ENCODE measurements at places on chromosomes 5 and 9.
A peak's percentile ranks its signal among the peaks of the same experiment; 100 is the strongest.

- peak; percentile 45 for DNase-seq
Measured at GRCh38 chr5:96809921-96810320, 2.2 kb upstream of the ERAP1 start.

- DNase-seq, result no peak
Measured at GRCh38 chr5:179209359-179210150, 135.7 kb downstream of the ADAMTS2 start.

DNA sequence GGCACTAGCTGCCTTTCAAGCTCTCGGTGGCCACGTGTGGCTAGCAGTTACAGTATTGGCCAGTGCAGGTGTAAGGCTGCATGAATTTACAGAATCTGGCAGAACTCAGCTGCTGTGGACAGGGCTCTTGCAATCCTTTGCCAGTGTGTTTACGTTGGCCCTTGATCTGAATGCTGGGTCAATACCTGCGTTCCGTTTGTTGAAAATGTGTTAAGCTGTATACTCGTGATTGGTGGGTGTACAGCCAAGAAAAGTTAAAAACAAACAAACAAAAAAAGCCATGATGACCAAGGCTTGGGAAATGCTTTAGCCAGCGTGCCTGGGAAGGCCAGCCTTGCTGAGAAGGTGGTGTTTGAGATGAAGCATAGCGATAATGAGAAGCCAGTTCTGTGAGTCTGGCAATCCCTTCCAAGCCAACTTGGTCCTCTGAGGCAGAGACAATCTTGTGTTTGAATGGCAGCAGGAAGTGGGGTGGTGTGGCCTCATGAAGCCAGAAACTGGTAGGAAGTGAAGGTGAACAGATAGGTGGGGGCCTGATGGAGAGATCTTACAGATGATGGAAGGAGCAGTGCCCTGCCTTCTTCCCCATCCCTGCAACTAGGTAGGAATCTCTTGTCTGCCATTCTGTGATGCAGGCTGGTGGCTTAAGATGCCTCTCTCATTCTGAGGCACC, 820 bp upstream of the CFAP90 start:
- no peak for DNase-seq

DNA sequence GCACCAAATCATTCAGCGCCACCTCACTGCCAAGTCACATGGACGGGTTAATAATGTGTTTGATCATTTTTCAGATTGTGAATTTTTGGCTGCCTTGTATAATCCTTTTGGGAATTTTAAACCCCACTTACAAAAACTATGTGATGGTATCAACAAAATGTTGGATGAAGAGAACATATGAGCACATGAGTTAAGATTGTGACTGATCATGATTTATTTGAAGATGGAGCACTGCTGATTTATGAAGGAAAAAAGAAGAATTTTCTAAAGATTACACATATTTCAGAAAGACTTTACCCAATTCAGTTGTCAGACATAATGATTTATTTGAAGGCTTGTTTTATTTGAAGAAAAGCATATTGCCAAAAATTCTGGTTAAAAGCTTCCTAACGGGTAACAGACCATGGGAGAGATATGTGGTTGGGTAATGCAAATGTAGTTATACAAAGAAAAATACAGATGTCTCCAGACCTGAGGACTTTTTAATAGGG, 37.4 kb downstream of the TNFAIP8 start:
- no peak for DNase-seq

GRCh38 chr5:144203750-144204596, 33.3 kb downstream of the KCTD16 start:
- DNase-seq, result peak; percentile 72

GRCh38 chr5:42514754-42515153, 91.5 kb downstream of the GHR start:
- DNase-seq, result no peak

- no peak for DNase-seq
Measured at GRCh38 chr5:142323480-142324135, 1.2 kb downstream of the SPRY4 start.

DNA sequence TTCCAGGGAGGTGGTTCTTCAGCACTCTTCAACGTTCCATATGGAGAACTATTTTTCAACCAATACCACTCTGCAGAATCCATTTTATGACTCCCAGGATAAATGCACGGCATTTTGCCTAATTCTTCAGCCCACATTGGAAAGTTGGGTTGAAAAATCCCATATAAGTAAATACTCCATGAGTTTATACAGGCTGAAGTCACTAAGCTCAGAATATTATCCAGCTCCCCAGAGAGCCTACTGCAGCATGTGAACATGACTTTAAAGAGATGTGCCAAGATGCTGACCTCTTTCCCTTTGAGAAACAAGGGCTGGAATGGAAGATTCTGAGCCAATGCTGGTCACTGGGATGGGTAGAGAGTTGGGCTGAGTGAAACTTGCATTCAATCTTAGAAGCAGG, 111.9 kb upstream of the SLIT3 start:
- no peak for DNase-seq

- DNase-seq, result no peak
Measured at GRCh38 chr5:168460606-168461005, 25.7 kb upstream of the RARS1 start.

DNA sequence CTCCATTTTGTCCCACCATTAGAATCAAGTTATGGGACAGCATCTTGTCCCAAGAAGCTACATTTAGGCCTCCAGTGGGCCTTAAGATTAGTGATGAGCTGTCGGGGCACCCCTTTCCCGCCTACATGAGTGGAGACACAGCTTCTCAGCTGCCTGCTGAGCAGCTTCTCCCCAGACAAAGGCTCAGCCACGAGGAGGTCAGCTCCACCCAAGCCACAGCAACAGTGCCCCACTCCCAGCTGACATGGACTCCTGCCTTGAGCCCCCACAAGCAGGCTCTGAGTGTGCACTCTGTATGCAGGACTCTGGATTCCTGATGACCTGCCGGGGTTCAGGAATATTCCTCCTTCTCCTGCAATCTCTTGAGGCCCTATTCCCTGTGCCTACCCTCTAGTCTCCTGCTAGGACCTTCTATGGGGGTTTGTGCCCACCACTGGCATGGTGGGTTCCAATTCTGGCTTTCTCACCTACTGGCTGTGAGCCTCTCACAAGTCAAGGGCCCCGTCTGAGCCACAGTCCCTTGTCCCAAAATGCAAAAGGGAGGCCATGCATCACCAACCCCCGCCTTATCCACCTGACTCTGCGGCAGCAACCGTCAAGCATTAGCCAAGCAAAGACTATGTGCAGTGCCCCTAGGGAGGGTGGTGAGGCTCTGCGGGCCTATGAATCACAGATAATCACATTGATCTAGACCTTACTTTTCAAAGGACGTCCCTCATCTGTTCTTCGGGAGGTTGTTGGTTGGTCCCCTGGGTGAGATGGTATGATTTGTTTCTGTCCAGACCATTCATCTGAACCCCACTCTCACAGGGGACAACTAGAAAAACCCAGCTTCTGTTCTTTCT, 269.1 kb downstream of the MED10 start:
- DNase-seq, result no peak

DNA sequence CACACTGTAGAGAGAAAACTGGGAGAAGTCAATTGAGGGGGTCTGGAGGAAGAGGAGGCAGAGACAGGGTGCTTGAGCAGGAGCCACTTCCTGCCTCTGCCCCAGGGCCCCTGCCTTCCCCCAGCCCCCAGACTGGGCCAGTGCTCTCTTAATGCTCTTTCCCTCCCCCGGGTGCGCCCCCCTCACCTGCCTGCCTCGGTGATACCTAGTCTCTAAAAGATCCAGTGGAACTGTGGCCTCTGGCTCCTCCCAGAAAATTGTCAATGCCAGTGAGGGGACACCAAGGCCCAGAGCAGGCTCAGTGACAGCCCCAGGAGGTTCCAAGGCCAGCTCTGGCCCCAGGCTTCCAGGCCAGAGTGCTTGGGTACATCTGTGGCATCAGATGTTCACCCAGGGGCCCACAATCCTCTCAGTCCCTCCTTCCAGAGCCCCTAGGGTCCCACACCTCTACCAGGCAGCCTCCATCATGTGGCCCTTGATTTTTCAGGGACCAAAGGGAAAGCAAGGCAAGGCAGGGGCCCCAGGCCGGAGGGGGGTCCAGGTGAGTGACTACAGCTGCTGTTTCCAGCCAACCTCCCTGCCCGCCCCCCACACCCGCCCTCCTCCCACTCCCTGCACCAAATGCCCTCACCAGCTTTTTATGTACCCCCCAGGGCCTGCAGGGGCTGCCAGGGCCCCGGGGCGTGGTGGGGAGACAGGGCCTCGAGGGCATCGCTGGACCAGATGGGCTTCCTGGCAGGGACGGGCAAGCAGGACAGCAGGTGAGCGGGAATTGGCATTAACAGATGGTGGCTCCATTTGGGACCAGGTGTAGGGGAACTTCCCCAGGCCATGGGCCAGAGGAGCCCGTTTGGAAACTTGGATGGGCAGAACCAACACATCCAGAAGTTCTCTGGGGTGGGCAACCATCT, 33.1 kb upstream of the ORM1 start:
- DNase-seq, result no peak

GRCh38 chr5:14417792-14418765, 163.5 kb upstream of the OTULINL start:
- no peak for DNase-seq

DNA sequence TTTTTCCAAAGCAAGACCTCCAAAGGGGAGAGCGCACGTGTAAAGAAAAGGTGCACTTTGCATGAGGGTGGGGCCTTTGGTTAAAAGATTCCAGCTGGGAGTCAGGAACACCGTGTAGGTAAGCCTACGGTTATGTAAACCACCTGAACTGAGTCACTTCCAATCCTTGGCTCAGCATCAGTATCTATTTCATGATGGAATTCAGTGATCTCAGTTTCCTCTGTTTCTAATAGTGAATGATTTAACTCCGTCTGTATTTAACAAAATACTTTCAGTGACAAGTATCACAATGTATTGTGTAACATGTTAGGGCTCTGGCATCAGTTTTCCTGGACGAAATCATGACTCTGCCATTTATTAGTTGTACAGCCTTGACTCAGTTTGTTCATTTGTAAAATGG, 1.3 kb upstream of the SVEP1 start:
- DNase-seq, result no peak

- no peak for DNase-seq
Measured at GRCh38 chr9:69615880-69616279, 56.3 kb downstream of the APBA1 start.

GRCh38 chr5:139749242-139749641, 46.4 kb upstream of the PSD2 start:
- DNase-seq, result peak; percentile 28

DNA sequence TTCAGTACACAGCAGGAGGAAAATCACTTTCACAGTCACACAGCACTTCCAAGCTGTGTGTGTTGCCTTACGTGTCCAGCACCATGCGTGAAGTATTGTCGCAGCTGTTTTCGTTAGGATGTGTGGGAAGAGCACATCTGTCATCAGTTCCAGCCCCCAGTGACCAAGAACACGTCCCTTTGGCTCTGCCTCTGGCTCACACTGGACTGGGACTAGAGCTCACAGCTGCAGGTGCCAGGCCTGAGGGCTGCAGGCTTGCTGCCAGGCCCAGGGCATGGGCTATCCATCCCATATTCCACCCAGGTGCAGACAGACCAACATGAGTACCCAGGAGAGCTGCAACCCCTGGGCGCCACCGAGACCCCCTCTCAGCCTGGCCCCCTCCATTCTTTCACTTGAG, 60.5 kb upstream of the ANKRD33B start:
- no peak for DNase-seq

DNA sequence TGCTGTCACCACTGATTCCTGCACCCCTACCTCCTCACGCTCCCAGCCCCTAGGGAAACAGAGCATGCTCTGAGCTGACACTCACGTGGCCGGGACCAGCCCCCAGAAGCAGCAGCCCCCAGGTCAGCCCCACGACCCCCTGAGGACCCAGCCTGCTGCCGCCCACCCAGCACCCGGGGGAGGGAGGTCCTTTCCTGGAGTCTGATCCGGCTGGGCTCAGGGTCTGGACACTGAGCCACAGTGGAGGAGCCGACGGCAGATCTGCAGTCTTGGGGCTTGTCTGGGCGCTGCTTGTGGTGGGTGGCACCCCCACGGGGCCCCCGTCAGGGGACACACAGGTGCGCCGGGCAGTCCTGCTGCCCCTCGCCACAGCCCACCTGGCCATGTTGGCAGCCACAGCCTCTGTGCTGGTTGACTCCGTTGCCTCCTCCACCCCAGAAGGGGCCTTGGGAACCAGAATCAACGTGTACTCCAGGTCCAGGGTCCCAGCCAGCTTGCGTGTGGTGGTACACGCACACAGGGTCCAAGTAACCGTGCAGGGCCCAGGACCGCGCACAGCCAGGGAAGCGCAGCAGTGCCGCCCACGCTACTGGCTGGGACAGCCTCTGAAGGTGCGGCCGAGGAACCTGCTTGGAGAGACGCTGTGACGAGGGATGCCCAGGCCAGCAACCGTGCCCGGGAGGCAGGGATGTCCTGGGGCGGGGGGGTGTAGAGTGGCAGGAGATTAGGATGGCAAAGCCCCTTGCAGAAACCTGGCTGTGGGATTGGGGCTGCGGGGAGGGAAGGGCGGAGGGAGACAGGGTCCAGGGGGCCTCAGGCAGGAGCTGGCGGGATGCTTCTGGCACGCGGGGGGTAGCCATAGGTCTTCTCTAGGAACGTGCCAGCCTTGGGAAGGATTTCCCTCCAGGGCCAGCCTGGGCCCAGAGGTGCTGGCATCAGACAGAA, 3.5 kb downstream of the DNLZ start:
- DNase-seq, result no peak

- no peak for DNase-seq
Measured at GRCh38 chr9:114425126-114425525, 37.3 kb upstream of the AKNA start.
